Activated CD4-positive, alpha-beta T cell treated with anti-CD3 and anti-CD28 coated beads for 36 hours (primary cell): ENCODE measurements at places on chromosomes 7 and 10. TPM values are rescaled to one million over a fixed set of nuclear protein-coding genes. Genes with fewer than 3 reads are reported as not detected.

The SLC18A2 gene
- total RNA-seq: 0.21 TPM

The ARPC1A gene
- 52.3 TPM for total RNA-seq

The AVL9 gene
- total RNA-seq: 56.6 TPM

The INPP5F gene
- total RNA-seq: 12.6 TPM

The NKX1-2 gene
- total RNA-seq: not detected

The C1QL3 gene
- not detected for total RNA-seq

The CCDC7 gene
- 9.0 TPM for total RNA-seq

DNA sequence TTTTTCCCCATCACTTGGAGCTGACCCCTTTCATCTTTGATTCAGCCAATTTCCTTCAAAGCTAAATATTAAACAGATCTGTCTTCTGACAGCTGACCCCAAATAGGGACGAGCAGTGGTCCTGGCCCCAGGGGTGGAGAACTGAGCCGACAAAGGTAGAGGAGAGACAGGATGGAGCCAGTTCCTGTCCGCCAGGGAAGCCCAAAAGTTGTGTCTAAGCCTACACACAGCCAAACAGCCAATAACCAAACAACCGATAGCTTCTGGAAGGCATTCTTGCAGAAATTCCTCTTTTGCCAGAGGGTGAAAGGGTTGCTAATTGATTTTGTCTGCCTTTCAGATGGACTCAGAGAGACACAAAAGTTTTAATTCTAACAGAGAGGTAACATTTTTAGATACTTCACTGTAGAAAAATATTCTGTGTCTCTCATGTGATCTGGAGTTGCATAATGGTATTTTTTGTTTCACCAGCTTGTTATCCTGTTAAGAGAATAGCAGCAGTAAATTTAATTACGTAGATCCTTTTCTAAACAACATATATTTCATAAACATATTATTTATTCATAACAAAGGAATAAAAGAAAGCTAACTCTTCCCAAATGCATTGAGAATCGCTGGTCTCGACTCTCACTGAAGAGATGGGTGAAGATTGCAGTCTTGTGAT lies 161.7 kb upstream of the LYZL1 start:
- H3K27ac ChIP-seq: no peak overlapping the region
- no peaks in the 10 kb centered on the region for H3K36me3 ChIP-seq
- H3K4me3 ChIP-seq: no peak overlapping the region
- no peaks in the 10 kb centered on the region for H3K4me1 ChIP-seq
- H3K27me3 ChIP-seq: peaks cover 10% of the 10 kb centered on the region

- peaks cover 7% of the 10 kb centered on the region for H3K36me3 ChIP-seq
- H3K27me3 ChIP-seq: no peaks in the 10 kb centered on the region
- no peak for DNase-seq
- H3K4me1 ChIP-seq: no peaks in the 10 kb centered on the region
- no peak overlapping the region for H3K4me3 ChIP-seq
Measured at GRCh38 chr10:121804460-121804859, 123.4 kb downstream of the ATE1 start.

DNA sequence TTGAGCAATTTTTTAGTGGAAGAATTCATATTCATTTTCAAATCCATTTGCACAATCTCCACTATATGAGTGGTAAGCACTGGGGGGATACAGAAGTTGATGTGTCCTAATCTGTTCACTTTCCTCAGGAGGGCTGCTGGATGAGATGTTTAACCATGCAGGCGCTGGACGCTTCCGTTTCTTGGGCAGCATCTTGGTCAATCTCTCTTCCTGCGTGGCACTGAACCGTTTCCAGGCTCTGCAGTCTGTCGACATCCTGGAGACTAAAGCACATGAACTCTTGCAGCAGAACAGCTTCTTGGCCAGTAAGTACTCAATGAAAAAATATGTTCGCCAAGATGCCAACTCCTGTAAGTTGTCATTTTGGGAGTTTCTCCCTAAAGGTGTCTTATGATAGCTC lies 179.3 kb downstream of the ABCA13 start:
- peaks cover 2% of the 10 kb centered on the region for H3K27me3 ChIP-seq
- no peaks in the 10 kb centered on the region for H3K36me3 ChIP-seq
- no peak for DNase-seq
- H3K4me1 ChIP-seq: no peaks in the 10 kb centered on the region
- H3K27ac ChIP-seq: no peak overlapping the region

GRCh38 chr10:109987452-109988211 lies 20.2 kb upstream of the ADD3 start:
- H3K36me3 ChIP-seq: no peaks in the 10 kb centered on the region
- no peak for DNase-seq
- no peak overlapping the region for H3K4me3 ChIP-seq
- no peaks in the 10 kb centered on the region for H3K27me3 ChIP-seq
- H3K27ac ChIP-seq: no peak overlapping the region

DNA sequence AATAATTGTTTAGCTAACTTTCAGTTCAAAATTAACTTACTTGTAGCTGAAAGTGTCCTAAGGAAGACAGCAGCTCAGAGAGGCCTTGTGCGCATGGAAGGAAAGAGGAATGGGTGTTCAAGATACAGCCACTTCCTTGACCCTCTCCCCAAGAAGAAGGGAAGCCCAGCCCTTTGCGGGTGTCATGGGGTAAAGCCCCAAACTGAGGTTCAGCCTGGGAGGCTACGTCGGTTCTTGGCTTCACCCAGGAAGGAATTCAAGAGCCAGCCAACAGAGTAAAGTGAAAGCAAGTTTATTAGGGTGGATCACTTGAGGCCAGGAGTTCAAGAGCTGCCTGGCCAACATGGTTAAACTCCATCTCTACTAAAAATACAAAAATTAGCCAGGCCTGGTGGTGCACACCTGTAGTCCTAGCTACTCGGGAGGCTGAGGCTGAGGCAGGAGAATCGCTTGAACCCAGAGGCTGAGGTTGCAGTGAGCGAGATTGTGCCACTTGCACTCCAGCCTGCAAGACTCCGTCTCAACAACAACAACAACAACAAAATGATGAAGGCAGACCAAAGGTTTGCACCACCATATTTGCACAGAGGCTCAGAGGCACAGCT lies 15.9 kb downstream of the GPRIN2 start:
- DNase-seq: no peak
- H3K4me1 ChIP-seq: peaks cover 6% of the 10 kb centered on the region
- H3K4me3 ChIP-seq: no peak overlapping the region
- no peak overlapping the region for H3K27ac ChIP-seq
- H3K27me3 ChIP-seq: peaks cover 42% of the 10 kb centered on the region

- H3K27ac ChIP-seq: no peak overlapping the region
- no peak for DNase-seq
Measured at GRCh38 chr10:60853107-60853506, 74.8 kb downstream of the CDK1 start.

DNA sequence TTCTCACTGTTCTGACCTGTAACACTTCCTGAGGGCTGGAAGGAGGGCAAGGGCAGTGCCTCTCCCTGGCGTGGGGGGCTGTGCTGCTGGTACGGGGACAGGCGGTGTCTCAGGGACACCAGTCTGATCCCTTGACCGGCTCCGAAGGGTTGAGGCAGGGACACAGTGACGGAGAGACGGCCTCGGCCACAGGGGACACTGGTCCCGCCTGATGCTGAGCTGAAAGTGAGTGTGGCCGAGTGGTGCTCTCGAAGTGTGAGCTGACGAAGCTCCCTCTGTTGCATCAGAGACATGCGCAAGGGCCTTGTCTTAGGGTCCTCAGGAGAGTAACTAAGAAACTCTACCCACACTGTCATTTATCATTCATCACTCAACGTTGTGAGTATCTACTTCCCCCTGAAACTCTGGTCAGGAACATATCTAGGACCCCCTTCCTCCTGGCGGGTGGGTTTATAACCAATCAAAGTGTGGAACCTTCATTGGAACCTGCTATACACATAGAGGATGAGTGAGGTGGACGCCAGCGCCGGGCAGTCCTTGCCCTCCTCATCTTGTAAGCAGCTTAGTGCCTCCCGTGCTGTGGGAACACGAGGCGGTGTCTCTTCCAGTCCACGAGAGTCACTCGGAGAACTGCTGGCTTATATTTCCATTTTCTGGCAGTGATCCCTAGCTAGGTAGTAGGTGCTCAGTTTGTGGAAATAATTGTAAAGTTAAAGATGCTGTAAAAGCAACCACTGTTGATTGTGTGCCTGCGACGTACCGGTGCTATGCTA lies 283.1 kb downstream of the DNAJB6 start:
- no peak overlapping the region for H3K27ac ChIP-seq
- H3K36me3 ChIP-seq: no peaks in the 10 kb centered on the region
- DNase-seq: no peak
- peaks cover 30% of the 10 kb centered on the region for H3K4me1 ChIP-seq

DNA sequence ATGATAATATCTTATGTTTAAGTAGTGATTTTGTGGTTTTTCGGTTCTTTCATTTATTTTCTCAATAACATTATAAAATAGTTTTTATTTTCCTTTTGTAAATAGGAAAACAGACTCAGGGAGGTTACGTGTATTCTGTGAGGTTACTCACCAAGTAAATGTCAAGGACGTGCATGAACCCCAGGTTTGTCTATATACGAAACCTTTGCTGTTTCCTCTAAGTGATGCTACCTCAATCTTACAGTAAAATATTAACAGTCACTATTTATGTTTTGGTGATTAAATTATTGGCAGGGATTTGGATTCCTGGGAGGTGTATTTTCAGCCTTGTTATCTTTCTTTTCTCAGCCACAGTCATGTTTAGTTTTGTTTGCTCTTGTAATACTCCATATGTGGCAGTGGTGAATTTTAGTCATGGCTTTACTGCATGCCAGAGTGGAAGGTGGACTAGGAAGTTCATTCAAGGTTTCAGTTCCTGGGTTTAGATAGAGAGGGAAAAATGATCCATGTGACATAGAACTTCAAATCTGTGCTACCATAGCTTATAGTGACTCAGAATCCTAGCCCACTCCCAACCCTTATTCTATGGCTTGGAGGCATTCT lies 139.9 kb downstream of the ARL4A start:
- H3K4me1 ChIP-seq: no peaks in the 10 kb centered on the region
- peaks cover under 1% of the 10 kb centered on the region for H3K27me3 ChIP-seq
- no peak overlapping the region for H3K4me3 ChIP-seq
- no peak overlapping the region for H3K27ac ChIP-seq
- H3K36me3 ChIP-seq: no peaks in the 10 kb centered on the region
- DNase-seq: no peak

GRCh38 chr7:69775231-69775771 lies 177.0 kb downstream of the AUTS2 start:
- H3K27me3 ChIP-seq: no peaks in the 10 kb centered on the region
- H3K36me3 ChIP-seq: no peaks in the 10 kb centered on the region
- DNase-seq: no peak
- no peaks in the 10 kb centered on the region for H3K4me1 ChIP-seq
- no peak overlapping the region for H3K4me3 ChIP-seq

- no peaks in the 10 kb centered on the region for H3K36me3 ChIP-seq
- H3K27me3 ChIP-seq: peaks cover 19% of the 10 kb centered on the region
- no peak overlapping the region for H3K27ac ChIP-seq
- no peak for DNase-seq
- no peaks in the 10 kb centered on the region for H3K4me1 ChIP-seq
- no peak overlapping the region for H3K4me3 ChIP-seq
Measured at GRCh38 chr10:100114976-100115770, 33.5 kb upstream of the CPN1 start.

- H3K4me3 ChIP-seq: no peak overlapping the region
- peaks cover 22% of the 10 kb centered on the region for H3K27me3 ChIP-seq
- H3K4me1 ChIP-seq: no peaks in the 10 kb centered on the region
- H3K27ac ChIP-seq: no peak overlapping the region
Measured at GRCh38 chr7:27263781-27264180, 21.2 kb downstream of the EVX1 start.

- no peaks in the 10 kb centered on the region for H3K36me3 ChIP-seq
- no peaks in the 10 kb centered on the region for H3K27me3 ChIP-seq
- H3K27ac ChIP-seq: no peak overlapping the region
- no peak overlapping the region for H3K4me3 ChIP-seq
Measured at GRCh38 chr10:110437761-110438341, 59.9 kb upstream of the DUSP5 start.

GRCh38 chr7:54725255-54725654 lies 33.8 kb downstream of the SEC61G start:
- H3K4me3 ChIP-seq: no peak overlapping the region
- no peak overlapping the region for H3K27ac ChIP-seq
- no peak for DNase-seq
- no peaks in the 10 kb centered on the region for H3K4me1 ChIP-seq
- no peaks in the 10 kb centered on the region for H3K27me3 ChIP-seq

DNA sequence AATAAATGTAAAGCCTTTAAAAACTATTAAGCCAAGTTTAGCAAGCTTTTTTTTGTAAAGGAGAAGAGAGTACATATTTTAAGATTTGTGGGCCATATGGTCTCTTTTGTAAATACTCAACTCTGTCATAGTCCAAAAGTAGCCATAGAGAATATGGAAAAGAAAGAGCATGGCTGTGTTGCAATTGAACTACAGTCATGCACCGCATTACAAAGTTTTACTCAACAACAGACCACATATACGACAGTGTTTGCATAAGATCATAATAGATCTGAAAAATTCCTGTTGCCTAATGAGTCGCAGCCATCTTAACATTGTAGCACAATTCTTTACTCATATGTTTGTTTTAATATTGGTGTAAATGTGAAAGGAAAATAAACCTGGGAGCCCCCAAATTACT lies 440.8 kb downstream of the HTR7 start:
- no peak for DNase-seq
- no peaks in the 10 kb centered on the region for H3K27me3 ChIP-seq
- no peaks in the 10 kb centered on the region for H3K4me1 ChIP-seq

- H3K27me3 ChIP-seq: peaks cover 4% of the 10 kb centered on the region
- H3K36me3 ChIP-seq: no peaks in the 10 kb centered on the region
- H3K27ac ChIP-seq: no peak overlapping the region
- H3K4me1 ChIP-seq: peaks cover 5% of the 10 kb centered on the region
Measured at GRCh38 chr10:1147810-1148209, 91.6 kb downstream of the WDR37 start.

GRCh38 chr7:71843676-71844075 lies 568.5 kb downstream of the CALN1 start:
- H3K4me1 ChIP-seq: no peaks in the 10 kb centered on the region
- no peaks in the 10 kb centered on the region for H3K27me3 ChIP-seq
- no peaks in the 10 kb centered on the region for H3K36me3 ChIP-seq
- H3K4me3 ChIP-seq: no peak overlapping the region

- H3K27ac ChIP-seq: no peak overlapping the region
- no peaks in the 10 kb centered on the region for H3K36me3 ChIP-seq
- H3K4me3 ChIP-seq: no peak overlapping the region
- H3K4me1 ChIP-seq: peaks cover 5% of the 10 kb centered on the region
Measured at GRCh38 chr10:14403881-14404623, 73.3 kb upstream of the FRMD4A start.

- no peak overlapping the region for H3K4me3 ChIP-seq
- H3K27ac ChIP-seq: no peak overlapping the region
- peaks cover 2% of the 10 kb centered on the region for H3K4me1 ChIP-seq
- no peak for DNase-seq
- no peaks in the 10 kb centered on the region for H3K36me3 ChIP-seq
Measured at GRCh38 chr10:63027531-63027930, 105.6 kb upstream of the NRBF2 start.
